ENCODE measurements at places on chromosomes 1 and 21.

GRCh38 chr1:19831441-19831840 lies 16.4 kb upstream of the RNF186 start:
- no peak for DNase-seq

DNA sequence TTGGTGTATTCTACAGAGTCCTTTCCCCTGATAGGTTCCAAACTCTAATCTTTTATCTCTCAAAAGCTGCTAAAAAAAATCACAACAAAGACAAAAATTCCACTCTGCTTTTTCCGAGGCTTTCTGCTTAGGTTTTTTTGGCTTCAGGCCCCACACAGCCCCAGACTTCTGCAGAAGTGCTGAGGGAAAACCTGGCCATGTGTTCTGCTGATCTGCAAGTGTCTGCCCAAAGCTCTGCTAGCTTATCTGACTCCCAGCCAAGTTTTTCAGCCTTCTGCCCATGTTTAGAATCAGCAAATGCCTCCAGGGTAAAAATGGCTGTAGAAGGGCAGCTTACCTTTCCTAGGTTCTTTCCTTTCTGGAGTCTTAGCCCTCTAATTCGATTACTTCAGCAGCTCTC lies 28.4 kb downstream of the DISP3 start:
- no peak for DNase-seq

- no peak for DNase-seq
Measured at GRCh38 chr1:34779526-34779925, 1.5 kb upstream of the GJB3 start.

- no peak for DNase-seq
Measured at GRCh38 chr21:25660233-25660632, 21.2 kb downstream of the JAM2 start.

GRCh38 chr1:176382163-176382562 lies 80.8 kb upstream of the PAPPA2 start:
- no peak for DNase-seq

DNA sequence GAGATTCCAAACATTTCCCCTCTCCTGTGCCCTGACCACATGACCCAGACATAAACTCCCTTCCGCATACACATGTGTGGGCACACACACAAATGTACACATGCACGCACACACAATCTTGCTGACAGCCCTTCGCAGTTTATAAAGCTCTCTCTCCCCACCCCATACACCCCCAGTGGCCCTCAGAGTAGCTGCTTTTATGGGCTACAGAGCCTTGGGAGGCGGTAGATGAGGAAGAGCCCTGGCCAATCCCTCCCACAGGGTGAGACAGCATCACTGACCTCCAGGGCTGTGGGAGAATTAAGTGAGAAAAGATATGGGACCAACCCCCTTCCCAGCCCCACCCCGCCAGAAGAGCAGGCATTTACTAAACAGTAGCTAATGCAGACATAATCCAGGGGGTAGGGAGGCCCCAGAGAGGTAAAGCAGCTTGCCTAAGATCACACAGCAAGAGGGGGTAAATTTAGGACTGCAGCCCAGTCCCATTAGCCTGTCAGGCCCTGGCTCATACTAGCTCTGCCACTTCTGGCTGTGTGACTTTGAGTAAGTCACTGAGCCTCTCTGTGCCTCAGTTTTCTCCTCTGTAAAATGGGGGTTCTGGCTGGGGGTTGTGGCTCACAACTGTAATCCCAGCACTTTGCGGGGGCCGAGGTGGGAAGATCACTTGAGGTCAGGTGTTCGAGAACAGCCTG lies 5.1 kb downstream of the SDC3 start:
- DNase-seq: no peak

DNA sequence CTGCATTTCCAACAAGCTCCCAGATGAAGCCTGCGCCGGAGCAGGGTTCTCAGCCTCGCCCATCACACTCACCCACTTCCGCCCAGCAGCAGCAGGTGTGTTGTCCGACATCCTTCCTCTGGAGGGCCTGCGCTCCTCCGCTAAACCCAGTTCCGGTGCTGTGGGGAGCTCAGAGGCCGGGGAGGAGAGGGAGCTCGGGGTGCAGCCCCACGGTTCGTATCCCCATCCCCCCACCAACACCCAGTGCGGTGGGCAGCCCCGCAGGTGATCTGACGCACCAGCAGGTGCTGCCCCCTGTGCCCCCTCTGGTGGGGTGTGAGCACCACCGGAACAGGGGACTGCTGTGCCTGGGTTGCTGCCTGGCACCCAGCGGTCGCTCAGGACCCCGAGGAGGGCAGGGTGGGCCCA lies 3.4 kb upstream of the PEX10 start:
- DNase-seq: no peak

DNA sequence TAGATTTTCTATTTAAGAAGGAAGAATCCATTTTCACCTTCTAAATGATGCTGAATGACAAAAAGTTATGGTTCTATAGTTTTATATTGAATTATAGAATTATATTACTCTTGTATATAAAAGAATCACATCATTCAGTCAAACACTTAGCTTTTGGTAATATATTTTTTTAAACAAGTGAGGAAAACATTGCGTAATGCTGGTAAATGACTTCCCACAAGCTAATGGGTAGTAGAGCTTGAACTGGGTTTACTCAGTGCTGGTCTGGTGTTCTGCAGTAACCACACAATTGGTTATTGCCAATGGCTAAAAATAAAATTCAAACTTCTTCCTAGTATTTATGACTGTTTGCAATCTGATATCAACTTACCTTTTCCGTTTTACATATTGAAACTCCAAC lies 10.6 kb upstream of the GIPC2 start:
- DNase-seq: no peak

DNA sequence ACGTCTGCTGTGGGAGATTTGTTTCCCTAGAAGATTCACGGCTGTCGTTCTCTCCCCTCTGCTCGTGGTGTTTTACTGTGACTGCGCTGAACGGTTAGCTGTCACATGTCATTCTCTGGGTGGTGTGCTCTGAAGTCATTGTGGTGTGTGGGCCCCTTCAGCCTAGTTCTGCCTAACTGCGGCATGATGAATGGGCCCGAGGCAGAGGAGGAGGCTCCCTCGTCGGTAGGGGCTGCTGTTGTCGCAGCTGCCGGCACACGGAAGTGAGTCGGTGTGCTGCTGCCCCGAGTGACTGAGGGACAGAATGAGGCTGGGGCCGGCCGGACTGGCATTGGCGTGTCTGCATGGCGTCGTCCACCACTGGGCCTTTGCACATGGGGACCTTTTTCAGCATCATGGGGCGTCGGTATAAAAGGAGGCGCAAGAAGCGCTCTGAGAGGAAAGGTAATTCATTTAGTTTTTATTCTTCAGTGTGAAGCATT lies 77.9 kb downstream of the ADARB1 start:
- no peak for DNase-seq

DNA sequence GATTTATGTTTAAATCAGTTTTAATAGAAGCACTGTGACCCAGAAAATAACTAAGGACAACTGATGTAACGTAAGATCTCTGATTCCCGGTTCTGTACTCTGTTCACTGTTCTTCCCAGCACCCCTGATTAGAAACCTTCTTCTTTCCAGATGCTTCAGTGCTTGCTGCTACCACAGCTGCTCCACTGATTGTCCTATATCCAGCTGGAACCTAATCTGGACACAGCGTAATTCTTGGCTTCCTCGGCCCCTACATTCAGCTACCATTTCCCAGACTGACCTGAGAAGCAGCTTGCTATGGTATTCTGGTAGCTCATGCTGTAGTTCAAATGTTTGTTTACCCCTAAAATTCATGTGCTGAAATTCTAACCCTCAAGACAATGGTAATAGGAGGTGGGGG lies 302.7 kb downstream of the GRIK1 start:
- DNase-seq: no peak

GRCh38 chr1:42529724-42530181 lies 66.7 kb downstream of the CCDC30 start:
- peak; percentile 16 for DNase-seq

DNA sequence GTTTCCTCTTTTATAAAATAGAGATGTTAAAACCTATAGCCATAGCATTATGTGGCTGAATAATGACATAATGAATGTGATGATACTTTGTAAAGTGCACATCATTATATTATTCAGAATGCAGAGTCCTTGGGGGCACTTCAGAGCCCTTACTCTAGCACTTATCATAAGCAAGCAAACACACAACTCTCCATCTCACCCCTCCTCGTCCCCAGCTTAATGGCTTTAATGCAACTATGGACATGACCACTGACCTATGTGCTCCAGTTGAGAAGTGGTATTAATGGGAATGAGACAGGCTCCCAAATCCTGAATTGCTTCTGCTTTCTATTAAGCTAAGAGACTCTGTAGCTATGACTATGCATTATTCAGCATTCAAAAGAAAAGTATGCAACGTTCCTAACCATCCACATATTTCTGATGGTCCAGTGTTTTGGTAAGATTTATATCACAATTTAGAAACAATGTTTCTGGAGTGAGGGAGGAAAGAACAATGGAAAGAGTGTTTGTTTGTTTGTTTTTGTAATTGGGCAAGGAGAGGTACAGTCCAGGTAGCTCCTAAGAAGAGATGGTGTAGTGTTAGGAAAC lies 194.0 kb upstream of the PLXNA2 start:
- no peak for DNase-seq

- no peak for DNase-seq
Measured at GRCh38 chr1:162884831-162885230, 23.9 kb upstream of the CCDC190 start.

DNA sequence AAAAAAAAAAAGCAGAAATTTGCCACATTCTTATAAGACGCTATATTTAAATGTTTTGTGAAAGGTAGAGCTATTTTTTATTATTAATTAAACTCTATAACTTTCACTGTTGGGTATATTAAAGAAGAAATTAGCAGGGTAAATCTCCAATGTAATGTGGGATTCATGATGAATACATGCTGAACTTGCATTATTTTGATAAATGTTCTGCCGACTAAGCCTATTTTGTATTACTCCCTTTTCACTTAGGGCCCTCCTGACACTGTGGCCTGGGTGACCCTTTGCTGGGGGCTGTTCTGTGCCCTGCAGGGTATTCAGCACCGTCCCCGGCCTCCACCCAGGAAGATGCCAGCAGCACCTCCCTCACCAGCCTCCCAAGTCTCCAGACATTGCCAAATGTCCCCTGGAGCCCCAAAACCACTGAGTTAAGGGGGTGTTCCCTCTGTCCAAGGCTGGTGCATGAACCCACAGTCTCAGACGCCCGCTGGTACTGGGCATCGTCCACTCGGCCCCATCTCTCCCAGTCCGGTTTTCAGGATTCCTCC lies 22.5 kb downstream of the RSPH1 start:
- DNase-seq: no peak

GRCh38 chr1:18976096-18976495 lies 19.6 kb upstream of the IFFO2 start:
- DNase-seq: no peak

GRCh38 chr1:163813251-163813650 lies 491.5 kb downstream of the NUF2 start:
- DNase-seq: no peak

Measured in NAMALWA (cell line).